ENCODE measurements at places on chromosomes 2 and 18.

- no peak for DNase-seq
Measured at GRCh38 chr18:3400567-3401296, 49.2 kb upstream of the TGIF1 start.

DNA sequence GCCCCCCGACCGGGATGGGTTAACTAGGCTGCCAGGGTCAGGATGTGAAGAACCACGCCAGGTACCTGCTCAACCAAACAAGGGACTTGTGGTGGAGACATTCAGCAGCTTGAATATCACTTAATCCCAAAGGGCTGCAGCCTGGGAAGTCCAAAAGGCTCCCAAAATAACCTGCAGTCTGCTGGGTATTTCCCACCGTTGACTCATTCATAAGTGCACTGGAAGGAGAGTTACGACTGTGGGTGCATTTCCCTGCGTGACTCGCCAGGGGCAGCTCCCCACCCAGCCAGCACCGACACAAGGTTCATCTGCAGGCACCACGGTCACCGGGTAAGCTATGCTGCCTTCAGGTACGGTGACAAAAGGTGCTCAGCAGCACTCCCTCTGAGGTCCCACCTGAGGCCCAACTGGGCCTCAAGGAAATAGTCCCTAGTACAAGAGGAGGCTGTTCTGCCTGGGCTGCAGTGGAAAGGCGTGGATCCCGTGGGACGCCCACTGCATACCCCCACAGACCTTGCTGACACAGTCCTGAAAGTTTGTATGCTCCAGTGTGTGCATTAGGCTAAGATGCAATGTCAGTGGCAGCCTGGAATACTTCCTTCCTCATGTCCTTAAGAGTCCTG, 86.5 kb downstream of the UXS1 start:
- no peak for DNase-seq

- DNase-seq, result no peak
Measured at GRCh38 chr2:109497911-109498870, 115.6 kb downstream of the SEPTIN10 start.

- DNase-seq, result no peak
Measured at GRCh38 chr2:70241340-70241739, 7.1 kb downstream of the TIA1 start.
